ENCODE measurements at places on chromosomes 3 and 15.

DNA sequence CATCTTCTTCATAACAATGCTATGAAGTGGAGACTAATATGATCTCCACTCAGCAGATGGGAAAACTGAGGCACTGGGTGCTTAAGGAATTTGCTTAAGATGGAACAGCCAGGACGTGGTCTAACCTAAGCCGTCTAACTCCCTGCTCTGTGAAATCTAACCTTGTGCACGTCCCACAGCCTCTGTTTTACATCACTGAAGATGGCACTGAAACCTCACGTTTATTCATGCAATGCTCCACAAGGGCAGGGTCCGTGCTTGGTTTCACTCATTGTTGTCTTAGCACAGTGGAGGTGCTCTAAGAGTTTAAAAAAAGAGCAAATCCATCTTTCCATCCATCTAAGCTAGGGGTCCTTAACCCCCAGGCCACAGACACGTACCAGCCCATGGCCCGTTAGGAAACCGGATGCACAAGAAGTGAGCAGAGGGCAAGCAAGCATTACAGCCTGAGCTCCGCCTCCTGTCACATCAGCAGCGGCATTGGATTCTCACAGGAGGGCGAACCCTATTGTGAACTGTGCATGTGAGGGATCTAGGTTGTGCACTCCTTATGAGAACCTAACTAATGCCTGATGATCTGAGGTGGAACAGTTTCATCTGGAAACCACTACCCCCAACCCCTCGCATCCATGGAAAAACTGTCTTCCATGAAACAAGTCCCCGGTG, 118.0 kb downstream of the FOXP1 start:
- DNase-seq, result no peak

DNA sequence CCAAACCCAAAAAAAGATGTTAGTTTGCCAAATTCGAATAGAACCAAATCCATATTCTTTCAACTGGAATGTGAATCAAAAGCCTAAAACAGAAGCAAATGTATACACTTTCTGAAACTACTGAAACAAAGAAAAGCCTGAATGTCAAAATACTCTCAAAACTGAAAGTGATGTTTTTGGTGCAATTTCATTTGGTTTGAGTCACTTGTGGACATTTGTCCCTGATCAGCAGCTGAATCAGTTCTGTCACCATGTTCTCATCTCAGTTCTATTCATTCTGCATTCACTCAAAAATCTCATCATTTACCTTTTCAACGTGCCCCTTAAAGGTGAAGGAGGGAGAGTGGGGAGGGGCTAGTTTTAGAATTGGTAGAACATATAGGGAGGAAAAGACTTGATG, 266.8 kb downstream of the ABHD5 start:
- DNase-seq, result no peak

- no peak for DNase-seq
Measured at GRCh38 chr3:161148832-161149475, 43.8 kb upstream of the B3GALNT1 start.

DNA sequence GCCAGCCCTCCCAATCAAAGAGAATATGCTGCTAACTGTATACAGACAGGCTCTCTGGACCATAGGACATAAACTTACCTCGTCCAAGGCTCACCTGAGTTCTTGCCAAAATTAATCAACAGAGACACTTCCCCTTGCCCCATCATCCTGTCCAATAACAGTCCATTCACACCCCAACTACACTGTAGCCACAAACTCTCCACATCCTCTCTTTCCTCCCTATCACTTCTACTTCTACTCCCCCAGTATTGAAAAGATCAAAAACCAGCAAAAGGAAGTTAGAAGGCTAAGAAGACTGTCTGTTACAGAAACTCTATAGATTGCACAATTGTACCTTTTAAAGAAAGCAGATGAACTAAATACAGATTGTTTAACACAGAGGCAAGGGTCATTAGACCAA, 133.5 kb upstream of the STT3B start:
- no peak for DNase-seq
